Hematopoietic multipotent progenitor cell treated with erythropoietin and hydrocortisone succinate and interleukin-3 and kit ligand, for 4 days (in vitro differentiated cells): ENCODE measurements at places on chromosomes 5 and 9.

- no peak for DNase-seq
These were observed 24.7 kb downstream of the DAP start for GRCh38 chr5:10736354-10736753.

DNA sequence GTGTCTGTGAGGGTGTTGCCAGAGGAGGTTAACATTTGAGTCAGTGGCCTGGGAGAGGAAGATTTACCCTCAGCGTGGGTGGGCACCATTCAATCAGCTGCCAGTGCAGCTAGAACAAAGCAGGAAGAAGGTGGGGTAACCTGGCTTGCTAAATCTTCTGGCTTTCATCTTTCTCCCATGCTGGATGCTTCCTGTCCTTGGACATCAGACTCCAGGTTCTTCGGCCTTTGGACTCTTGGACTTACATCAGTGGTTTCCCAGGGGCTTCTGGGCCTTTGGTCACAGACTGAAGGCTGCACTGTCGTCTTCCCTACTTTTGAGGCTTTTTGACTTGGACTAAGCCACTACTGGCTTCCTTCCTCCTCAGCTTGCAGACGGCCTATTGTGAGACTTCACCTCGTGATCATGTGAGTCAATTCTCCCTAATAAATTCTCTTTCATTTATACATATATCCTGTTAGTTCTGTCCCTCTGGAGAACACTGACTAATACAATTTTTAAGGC lies 38.1 kb downstream of the PBX3 start:
- peak; percentile 35 for DNase-seq

GRCh38 chr5:54518146-54518817 lies 723 bp downstream of the SNX18 start:
- peak; percentile 76 for DNase-seq

- DNase-seq, result no peak
These were observed 2.5 kb downstream of the TJP2 start for GRCh38 chr9:69176471-69177171.

DNA sequence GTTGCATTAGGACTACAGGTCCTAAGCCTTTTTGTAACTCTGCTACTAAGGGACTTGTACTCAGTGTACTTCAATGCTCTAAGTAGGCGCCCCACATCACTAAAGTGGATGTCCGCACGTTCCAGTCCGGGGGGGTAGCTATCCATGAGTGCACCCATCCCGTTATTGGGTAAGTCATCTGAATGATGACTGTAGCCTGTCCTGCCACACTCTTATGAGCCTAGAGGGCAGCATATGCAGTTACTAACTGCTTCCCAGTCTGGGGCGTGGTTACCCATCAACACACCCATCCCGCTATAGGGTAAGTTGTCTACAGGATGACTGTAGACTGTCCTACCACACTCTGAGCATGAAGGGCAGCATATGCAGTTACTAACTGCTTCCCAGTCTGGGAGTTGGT lies 1053.9 kb downstream of the PTPRD start:
- DNase-seq, result no peak

DNA sequence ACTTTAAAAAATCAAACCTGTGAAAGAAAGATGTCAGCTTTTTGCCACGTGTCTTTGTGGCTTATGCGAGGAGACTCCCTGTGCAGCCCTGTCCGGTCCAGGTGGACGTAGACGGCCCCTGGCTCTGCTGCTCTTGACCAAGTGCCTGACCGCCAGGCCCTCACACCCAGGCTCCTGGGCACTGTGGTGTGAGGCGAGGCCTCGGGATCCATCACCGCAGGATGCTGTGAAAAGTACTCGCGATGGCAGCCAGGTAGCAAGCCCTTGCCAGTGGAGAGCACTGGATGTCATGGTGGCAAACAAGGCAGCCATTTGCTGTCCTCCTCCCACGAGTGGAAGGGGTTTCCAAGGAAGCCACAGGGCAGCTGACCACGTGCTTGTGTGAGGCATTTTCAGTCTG lies 245.1 kb downstream of the CACNA1B start:
- DNase-seq, result no peak

GRCh38 chr9:16398691-16399090 lies 471.8 kb downstream of the BNC2 start:
- DNase-seq, result no peak

- DNase-seq, result no peak
These were observed 109.0 kb downstream of the FRMD3 start for GRCh38 chr9:83429229-83429628.

DNA sequence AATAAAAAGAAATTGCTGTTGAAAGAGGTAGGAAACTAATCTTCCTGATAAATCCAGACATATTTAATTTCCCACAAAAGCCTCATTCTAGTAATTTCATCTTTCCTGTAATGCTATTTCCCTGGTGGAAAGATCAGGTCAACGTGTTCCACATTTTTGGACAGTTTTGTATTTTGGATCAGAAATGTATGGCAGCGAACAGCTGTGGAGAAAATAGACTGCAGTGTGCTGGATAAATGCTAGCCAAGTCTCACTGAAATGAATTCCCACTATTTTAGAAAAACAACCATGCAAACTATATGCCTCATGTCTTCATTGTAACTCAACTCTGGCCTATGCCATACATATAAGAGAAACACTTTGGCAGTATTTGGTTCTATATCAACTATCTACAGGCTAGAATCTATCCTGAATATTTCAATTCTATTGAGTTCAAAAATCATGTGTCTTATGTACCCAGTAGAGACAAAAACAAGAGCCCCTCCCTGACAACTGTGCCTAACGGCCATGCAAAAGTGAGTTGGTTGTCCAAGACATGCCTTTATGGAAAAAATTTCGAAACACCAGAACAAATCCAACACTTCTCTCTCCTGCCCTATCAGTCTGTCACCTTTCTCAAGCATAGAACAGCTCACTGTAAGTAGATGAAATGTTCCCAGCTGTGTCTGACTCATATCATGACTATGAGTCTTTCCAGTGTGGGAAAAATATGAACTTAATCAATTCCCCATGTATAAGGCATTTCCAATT lies 191.3 kb upstream of the NREP start:
- DNase-seq, result no peak

- peak; percentile 58 for DNase-seq
These were observed 68.8 kb upstream of the PPP2R2B start for GRCh38 chr5:146947181-146947941.

- no peak for DNase-seq
These were observed 71.5 kb downstream of the PSMB7 start for GRCh38 chr9:124343533-124344290.

DNA sequence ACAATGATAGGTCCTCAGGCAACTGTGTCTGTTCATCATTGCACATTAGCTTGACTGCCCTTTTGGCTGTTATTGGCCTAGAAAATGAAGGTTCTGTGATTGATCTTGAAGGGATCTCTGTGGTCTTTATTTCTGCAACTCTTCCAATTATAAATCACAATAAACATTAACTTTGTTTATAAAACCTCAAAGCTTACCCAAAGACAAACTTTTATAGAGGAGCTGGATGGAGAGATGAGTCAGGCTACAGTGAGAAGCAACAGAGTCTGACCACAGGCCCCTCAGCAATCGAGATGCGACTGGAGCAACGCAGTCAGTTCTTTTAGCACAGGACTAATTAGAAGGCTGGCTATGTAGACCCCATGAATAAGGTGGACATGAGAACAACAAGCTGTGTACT lies 5.3 kb downstream of the MACROH2A1 start:
- no peak for DNase-seq

DNA sequence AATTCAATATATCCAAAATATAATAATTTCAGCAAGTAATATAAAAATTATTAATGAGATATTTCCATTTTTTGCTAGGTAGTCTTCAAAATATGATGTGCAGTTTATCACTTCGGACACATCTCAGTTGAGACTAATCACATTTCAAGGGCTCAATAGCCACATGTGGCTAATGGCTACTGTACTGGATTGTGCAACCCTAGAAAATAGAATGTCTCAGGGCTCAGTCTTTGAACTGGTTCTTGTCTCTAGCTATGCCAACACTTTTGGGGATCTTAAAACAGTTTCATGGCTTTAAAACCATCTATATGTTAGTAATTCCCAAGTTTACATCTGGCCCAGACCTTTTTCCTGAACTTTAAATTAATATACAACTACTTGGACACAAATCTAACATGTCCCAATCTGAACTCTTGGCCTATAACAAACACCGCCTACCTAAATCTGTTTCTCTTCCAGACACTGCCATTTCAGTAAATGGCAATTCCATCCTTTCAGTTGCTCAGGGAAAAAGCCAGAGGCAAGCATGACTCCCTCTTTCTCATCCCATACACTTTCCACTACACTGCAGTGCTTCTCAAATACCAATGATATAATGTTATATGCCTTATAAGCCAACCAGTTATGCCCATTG lies 18.8 kb downstream of the PTAR1 start:
- no peak for DNase-seq

DNA sequence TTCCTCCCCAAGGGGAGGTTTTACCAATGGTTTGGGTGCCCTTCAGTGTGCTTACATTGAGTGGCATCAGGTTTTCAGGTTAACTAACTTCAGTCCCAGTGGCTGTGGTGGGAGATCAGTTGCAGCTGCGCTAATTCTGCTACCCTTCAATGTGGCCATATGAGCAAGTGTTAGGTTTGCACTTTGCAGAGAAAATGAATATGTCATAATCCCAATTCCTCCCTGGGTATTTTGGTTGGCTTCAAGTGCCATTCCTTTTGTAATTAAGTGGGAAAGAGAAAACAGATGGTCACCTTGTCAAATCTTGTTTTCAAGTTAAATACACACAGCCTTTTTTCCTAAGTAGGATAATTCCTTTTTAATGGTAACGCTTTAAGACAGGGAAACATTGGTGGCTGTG lies 236.2 kb downstream of the TLE4 start:
- no peak for DNase-seq

DNA sequence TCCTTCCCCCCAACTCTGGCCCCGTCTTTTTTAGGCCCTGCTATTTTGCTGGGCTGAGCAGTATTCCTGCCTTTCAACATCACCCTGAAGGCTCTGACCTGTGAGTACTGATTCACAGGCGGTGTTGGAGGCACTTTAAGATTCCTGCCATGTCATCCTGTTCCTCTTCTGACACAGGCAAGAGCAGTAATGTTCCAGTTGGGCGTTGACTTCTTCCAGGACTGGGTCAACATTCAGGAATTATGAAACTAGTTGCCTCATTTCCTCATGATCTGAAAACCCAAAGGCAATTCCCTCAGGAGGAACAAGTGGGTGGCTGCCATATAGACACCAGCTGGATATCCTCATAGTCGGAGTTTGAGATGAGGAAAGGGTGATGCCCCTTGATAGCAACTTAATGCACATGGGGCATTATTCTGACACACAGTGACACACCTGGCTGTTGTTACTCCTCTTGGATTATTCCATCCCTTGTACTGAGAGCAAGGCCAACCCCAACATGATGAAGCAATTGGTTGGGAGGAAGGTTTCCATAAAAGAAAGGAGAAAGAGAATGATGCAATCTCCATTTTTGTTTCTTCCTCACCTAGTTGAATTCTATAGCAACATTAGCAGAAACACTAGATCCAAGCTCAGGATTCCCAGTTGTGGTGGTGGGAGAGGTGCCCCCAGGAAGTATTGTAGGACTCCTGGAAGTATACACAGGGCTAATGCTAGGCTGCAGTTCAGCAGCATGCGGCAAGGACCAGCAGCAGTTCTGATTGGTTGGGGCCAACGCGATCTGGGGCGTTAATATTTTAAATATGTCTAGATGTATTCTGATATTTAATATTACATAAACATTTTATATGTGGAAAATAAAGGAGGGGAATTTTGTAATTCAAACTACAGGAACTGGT lies 19.6 kb upstream of the GLRX start:
- no peak for DNase-seq

DNA sequence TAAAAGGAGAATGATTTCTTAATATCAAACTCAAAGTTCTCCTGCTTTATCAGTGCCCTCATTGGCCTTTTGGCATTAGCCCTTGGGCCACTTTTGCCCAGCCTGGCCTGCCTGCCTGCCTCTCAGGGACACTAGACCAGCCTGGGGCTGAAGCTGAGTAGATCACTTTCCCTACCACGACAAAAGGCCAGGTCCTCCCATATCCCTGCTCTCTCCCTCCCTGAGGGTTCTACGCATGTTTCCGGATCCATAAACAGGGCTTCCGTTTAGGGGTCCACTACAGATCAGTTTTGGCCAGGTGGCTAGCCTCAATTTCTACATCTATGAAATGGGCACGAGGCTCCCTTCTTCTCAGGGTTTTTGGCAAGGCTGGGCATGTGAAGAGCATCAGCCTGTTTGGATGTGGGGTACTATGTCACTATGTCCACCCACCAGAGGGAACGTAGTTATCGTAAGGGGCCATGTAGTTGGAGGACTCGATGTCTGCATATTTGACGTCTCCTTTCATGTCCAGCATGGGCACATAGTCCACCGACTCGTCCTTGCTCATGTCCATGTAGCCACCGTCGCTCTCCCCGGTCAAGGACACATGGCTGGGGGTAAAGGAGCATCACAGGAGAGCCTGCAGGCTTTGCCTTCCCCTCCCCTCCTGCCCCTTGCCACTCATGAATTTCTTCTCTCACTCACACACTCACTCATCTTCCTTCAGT lies 34.0 kb downstream of the PDGFRB start:
- DNase-seq, result no peak

GRCh38 chr5:103434057-103434456 lies 128.5 kb downstream of the NUDT12 start:
- no peak for DNase-seq

DNA sequence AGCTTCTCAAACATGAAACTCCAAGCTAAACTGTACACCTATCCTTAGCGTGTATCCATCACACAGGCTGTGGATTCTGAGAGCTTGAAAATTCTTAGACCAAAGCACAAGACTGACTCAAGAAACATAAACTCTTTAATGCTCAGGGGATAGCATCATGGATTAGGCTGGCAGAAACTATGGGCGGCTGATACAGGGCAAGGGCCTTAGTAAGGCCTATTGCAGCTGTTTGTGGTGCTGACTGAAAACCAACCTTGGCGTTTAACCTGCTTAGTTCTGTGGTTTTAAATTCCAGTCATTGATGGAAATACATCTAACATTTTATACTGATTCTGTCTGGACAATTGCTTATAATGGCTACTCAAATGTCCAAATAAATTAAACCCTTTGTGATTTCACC lies 183.7 kb downstream of the TLR4 start:
- DNase-seq, result no peak

GRCh38 chr9:16611983-16612382 lies 258.5 kb downstream of the BNC2 start:
- DNase-seq, result no peak

GRCh38 chr9:108951578-108951977 lies 17.4 kb downstream of the ABITRAM start:
- DNase-seq, result no peak

- peak; percentile 65 for DNase-seq
These were observed 4.2 kb downstream of the SIL1 start for GRCh38 chr5:139193928-139194327.

- no peak for DNase-seq
These were observed 19.9 kb upstream of the S1PR3 start for GRCh38 chr9:88971131-88971960.

DNA sequence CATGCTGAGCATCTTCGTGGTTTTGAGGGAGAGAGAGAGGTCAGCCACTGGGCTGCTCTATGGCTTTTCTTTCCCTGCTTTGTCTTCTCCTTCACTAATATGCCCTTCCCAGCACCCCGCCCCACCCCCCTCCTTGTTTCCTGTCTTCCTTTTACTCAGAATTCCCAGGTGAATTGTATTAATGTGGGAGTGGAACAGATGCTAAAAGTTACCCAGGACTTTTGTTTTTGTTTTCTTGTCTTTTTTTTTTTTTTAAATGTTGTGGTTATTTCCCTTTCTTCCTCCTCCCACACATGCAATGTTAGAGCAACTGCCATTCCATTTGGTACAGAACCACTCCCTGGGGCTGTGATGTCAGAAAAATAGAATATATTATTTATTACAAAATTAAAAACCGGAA lies 442.7 kb upstream of the CD180 start:
- DNase-seq, result no peak
